ENCODE measurements at places on chromosomes 4 and X. TPM values are rescaled to one million over a fixed set of nuclear protein-coding genes. Genes with fewer than 3 reads are reported as not detected.

- no peak for DNase-seq
Measured at GRCh38 chr4:38752372-38752940, 30.3 kb downstream of the TLR10 start.

- no peak for DNase-seq
Measured at GRCh38 chr4:8383016-8383415, 57.5 kb downstream of the ACOX3 start.

DNA sequence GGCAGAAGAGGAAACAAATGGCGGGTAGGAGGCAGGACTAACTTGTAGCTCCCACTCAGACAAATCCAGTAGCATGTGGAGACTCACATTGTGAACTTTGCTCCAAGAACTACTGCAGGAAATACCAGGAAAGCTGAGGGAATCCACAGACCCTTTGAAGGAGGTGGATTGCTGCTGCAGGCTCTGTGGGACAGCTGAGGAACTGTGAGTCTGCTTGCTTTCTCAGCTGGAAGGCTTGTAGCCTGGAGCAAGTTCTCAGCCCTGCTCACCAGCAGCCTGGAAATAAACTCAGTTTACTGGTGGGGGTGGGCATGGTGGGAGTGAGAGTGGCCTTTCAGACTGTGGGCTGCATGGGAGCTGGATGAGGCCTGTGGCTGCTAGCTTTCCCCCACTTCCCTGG, 16.0 kb downstream of the RTL3 start:
- DNase-seq = no peak

Gene ASB5
- not detected for total RNA-seq

GRCh38 chrX:10015723-10016518, 48.8 kb downstream of the CLDN34 start:
- DNase-seq = peak; percentile 15

GRCh38 chr4:143076723-143077122, 108.0 kb upstream of the USP38 start:
- DNase-seq = no peak

GRCh38 chr4:165814256-165815020, 58.6 kb upstream of the TLL1 start:
- DNase-seq = no peak

Gene BRS3
- not detected for total RNA-seq

DNA sequence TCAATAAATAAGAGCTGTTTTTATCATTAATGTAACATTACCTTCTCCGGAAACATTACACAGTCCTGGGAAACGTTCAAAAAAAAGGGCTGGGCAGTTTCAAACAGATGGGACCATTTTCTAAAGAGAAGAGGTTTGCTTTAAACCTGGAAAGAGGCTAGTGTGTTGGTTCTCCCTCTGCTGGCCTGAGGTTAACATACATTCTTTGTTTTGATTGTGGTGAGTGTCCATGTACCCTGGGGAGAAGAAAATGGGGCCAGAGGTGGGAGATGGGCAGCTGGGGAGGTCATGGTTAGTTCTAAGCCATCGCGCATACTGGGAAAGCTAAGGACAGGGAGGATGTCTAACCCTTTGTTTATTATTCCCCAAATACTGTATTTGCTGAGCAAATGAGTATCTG, 194.7 kb downstream of the CPEB2 start:
- DNase-seq = no peak

Gene RTL3
- total RNA-seq = not detected

DNA sequence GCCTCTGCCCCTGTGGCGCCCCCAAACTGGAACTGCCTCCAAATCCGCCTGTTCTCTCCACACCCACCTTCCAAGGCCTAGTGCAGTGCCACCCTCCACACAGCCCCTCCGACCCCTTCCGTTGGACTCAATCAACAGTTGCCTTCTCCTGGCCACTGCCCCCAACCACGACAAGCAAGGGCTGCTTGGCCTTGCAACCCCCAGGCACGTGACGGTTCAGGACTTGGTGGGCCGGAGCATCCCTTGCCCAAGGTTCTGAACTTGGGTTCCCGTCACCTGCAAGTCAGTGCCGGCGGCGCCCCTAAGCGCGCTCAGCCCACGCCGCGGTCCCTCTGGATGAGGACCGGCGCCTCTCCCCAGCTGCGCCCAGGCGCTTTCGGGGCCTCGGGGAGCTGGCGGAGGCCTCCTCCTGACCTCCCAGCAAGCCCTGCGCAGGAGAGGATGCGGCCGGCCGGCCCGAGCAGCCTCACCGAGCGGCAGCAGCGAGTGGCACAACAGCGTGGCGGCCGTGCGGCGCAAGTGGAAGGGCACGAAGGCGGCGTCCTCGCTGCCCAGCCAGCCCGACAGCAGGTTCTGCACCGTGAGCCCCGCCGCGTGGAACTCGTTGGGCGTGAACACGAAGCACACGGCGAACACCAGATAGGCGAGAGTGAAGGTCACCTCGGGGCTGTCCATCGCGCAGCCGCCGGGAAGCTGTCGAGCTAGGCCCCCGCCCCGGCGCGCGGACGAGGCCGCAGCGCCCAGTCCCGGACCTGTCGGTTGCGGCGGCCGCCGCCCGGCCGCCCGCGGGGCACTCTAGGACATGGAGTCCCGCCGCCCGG, 750 bp downstream of the TMEM129 start:
- DNase-seq = peak; percentile 62

Gene TBX22
- total RNA-seq = not detected

GRCh38 chr4:29128810-29129209, 1591.4 kb upstream of the PCDH7 start:
- no peak for DNase-seq

DNA sequence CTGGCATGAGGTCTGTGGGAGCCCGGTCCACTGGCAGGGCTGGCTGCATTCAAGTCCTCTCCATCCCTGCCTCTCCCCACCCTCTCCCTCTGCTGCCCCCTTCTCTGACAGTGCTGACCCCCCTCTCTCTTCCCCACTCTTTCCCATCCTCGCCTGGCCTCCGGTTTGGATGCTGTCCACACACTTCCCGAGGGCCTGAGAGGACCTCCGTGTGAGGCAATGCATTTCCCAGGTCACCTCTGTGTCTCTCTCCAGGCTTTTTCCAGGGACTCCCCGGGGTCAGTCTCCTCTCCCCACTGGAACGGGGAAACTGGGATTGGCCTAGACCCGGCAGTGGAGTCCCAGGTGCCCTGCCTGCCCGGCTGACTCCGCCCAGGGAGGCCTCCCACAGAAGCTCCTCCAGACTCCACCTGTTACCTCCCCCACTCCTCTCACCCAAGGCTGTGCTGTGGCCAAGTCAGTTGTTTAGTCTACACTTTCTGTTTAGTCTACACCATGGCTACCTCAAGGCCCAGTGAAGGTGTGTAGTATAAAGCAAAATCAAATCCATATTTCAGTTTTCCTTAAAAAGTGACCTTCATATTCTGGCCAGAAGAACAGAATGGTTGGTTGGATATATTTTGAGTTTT, 146.8 kb downstream of the PTTG2 start:
- no peak for DNase-seq

- DNase-seq = no peak
Measured at GRCh38 chr4:39134683-39135306, 47.5 kb upstream of the WDR19 start.

DNA sequence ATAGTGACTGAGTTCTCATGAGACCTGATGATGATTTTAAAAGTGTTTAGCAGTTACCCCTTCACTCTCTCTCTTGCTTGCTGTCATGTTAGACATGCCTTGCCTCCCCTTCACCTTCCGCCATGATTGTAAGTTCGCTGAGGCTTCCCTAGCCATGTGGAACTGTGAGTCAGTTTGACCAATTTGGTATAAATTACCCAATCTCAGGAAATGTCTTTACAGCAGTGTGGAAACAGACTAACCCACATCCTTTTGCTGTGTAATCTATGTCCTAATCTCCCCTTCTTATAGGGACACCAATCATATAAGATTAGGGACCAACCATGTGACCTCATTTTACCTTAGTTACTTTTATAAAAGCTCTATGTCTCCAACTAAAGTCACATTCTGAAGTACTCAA, 677.8 kb downstream of the ADGRL3 start:
- DNase-seq = peak; percentile 8

DNA sequence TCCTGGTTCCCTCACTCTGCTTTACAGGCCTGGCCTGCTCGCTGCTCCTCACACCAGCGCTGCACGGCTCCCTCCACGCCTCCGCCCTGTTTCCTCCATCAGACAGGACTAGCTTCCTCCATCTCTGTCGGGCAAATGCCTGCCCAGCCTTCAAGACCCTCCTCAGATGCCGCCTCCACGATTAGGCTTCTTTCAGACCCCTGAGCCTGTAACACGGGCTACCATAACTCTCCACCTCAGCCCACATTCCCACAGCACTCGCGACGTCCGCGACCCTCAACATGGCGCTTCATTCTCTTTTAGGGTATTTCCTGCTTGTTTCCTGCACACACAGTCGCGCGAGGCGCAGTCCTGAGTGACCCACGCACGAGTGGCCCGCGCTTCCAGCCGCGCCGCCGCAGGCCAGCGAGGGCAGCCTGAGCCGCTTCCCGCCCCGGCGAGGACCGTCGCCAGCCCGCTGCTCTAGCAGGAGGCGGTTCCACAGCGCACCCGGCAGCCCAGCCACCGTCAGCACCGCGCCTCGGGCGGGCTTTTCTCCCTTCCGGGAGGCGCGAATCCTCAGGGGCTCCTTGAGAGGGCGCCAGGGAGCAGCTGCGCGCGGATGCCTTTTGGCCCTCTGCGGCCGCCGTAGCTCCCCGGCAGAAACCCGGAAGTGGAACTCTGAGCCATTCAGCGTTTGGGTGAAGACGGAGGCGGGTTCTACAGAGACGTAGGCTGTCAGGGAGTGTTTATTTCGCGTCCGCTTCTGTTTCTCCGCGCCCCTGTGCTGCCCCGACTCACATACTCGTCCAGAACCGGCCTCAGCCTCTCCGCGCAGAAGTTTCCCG, at the start of gene FRG1:
FRG1 (plus strand) TSS at position 695 of the 827 bp plus-strand sequence. CDS start 138 bp downstream, outside the sequence.
- peak; percentile 93 for DNase-seq

DNA sequence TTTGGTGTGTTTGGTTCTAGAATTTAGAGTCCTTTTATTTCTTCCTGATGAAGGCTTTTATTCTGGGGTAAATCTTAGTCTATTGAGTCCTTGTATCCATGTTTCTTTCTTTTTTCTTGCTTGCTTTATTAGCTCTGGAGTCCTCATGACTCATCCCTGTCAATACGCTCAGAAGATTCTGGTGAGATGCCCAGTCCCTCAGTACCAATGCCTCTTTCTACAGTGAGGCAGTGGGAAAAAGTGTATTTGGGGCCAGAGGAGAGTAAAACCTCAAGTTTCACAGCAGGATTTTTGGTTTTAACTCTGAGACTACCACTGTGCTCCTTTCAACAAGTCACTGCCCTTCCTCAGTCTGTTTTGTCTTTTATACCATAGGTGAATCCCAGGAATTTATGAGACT, 368.0 kb downstream of the GBA3 start:
- no peak for DNase-seq

Gene TREX2
- total RNA-seq = 1.4 TPM

DNA sequence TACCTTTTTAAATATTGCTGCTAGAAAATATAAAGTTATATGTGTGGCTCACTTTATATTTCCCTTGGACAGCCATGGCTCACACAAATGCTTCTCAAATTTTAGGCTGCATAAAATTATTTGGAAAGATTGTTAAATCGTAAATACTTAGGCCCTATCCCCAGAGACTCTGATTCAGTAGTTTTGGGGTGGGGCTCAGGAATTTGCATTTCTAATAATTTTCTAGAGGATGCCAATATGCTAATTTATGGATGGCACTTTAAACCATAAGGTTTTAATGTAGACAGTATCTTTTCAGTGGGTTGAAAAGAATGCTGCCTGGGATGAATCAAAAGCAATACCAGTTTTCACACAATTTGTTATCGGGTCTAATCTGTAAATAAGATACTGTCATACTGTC, 49.7 kb downstream of the RAP1GDS1 start:
- no peak for DNase-seq

Gene POLA1
- 42.9 TPM for total RNA-seq

GRCh38 chrX:154449618-154450017, 5.7 kb downstream of the FAM50A start:
- DNase-seq = no peak

DNA sequence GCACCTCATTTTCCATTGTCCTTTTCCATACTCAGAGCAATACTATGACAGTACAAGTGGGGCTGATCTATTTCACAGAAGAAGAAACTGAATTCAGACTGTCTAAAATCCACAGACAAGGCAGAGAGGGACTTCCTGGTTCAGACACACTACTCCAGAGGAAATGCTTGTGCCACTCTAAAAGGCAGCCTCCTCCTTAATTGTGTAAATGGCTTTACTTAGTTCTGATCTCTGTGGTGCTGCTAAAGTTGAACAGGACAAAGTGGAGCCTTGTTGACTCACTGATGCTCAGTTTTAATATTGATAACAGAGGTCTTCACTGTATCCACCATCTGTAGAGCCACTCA, 122.4 kb downstream of the KIT start:
- DNase-seq = no peak

- no peak for DNase-seq
Measured at GRCh38 chr4:78949735-78950134, 10.5 kb upstream of the PAQR3 start.

DNA sequence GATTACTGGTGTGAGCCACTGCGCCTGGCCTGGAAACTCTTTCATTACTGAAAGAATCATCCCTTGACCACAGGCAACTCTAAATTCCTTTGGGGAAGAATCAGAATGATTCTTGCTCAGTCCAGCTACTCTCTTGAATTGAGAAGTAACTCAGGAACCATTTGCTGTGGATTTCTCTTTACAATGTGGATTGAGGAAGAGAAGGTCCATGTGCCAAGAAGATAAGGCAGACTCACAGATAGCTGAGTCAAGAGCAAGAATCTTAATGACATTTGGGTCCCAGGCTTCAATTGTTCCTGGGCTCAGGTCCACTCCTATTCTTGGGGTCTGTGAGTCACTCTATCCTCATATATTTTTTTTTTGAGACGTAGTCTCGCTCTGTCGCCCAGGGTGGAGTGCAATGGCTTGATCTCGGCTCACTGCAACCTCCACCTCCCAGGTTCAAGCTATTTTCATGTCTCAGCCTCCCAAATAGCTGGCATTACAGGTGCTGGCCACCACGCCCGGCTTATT, 6.2 kb upstream of the MGARP start:
- no peak for DNase-seq

Gene CT47B1
- not detected for total RNA-seq

DNA sequence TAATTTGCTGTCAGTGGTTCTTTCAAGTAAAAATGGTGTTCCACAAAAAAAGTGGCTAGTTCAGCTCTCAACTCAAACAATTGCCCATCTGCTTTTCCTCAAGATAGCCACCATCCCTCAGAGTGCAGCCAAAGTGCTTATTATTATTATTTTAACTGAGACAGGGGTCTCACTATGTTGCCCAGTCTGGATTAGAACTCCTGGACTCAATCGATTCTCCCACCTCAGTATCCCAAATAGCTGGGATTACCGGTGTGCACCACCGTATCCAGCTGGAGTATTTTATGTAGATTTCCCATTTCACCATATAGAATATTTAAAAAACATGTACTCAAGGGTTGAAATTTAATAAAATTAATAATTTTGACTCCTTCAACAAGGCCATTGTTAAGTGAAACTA, 62.1 kb upstream of the USP9X start:
- no peak for DNase-seq

Gene ENAM
- not detected for total RNA-seq
